ENCODE measurements at places on chromosomes 6 and 20.

- DNase-seq = no peak
These were observed 39.4 kb downstream of the HNF4A start for GRCh38 chr20:44394702-44395460.

- no peak for DNase-seq
These were observed 159.8 kb upstream of the LAMP5 start for GRCh38 chr20:9354579-9354978.

DNA sequence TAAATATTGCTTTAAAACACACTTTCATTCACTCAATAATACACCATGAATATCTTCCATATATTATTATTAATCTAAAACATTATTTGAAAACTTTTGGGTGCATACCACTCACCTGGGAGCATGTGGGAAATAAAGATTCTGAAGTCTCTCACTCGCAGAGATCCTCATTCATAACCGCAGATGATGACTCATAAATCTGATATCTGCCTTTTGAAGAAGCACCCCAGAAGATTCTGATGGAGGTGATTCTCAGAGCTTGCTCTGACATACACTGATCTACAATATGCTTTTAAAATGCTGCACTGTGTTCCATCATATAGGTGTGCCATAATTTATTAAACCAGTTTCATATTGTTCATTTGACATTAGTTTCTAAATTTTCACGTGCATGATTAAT lies 135.0 kb upstream of the SGK1 start:
- DNase-seq = no peak

DNA sequence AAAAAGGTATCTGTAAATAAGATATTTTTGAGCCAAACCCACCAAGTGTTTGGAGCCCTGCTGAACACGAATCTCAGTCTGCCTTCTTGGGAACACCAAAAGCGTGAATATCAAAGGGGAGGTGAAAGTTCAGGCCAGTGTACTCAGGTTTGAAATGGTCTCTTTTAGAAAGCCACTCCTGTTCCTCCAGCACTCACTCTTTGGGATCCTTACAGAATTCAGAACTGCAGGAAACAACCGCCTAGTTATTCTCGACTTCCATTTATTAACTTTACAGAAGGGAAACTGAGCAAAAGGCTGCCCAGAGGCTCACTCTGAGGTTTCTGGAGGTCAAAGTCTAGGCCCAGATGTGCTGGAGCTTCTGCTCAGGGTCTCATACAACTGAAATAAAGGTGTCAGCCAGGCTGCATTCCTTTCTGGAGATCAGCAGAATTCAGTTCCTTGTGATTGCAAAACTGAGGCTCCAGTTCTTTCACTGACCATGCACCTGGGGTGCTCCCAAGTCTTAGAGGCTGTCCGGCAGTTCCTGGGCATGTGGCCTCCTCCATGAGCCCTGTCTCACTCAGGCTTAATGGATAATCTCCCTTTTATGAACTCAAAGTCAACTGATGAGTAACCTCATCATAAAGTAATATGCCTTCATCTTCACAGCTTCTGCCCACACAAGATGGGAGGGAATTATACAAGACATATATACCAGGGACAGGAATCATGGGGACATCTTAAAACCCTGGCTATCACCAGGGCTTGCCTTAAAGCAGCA lies 65.5 kb upstream of the TNFAIP3 start:
- no peak for DNase-seq

DNA sequence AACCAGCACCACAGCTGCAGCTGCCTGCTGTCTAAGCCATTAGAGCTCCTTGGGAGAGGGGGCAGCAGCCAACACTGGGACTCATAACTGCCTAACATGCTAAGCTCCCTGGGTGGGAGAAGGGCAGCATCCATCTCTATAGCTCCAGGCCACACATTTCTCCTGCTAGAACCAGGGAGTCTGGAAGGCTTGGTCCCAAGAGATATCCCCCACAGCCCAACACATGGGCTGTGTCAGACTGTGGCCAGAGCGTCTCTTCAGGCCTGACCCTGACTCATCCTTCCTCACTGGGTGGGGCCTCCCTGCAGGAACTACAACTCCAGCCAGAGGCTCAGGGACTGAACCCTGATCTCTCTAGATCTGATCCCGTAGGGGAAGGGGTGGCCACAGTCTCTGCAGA lies 411.1 kb downstream of the HDGFL1 start:
- no peak for DNase-seq

- DNase-seq = no peak
These were observed 60.0 kb upstream of the ZFAND3 start for GRCh38 chr6:37759221-37760144.

GRCh38 chr6:11230158-11231107 lies 2.0 kb downstream of the NEDD9 start:
- DNase-seq = no peak

GRCh38 chr6:21143645-21144044 lies 449.9 kb upstream of the SOX4 start:
- no peak for DNase-seq

GRCh38 chr6:2914318-2914660 lies 11.2 kb upstream of the SERPINB9 start:
- no peak for DNase-seq

GRCh38 chr6:105191351-105191750 lies 11.5 kb upstream of the POPDC3 start:
- DNase-seq = no peak

DNA sequence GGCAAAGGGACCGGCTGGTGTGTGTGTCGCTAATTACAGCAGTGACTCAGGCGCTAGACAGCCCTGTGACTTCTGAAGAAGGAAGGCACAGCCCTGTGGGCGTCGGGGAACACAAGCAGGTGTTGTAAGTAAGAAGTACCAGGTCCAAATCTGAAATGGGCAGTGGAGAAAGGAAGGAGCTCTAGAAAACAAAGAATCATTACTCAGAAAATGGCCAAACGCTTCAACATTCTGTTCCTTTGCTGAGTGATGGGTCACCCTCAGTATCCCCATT lies 106.8 kb downstream of the PXDC1 start:
- DNase-seq = no peak

- no peak for DNase-seq
These were observed 44.1 kb downstream of the SESN1 start for GRCh38 chr6:109050447-109051102.

DNA sequence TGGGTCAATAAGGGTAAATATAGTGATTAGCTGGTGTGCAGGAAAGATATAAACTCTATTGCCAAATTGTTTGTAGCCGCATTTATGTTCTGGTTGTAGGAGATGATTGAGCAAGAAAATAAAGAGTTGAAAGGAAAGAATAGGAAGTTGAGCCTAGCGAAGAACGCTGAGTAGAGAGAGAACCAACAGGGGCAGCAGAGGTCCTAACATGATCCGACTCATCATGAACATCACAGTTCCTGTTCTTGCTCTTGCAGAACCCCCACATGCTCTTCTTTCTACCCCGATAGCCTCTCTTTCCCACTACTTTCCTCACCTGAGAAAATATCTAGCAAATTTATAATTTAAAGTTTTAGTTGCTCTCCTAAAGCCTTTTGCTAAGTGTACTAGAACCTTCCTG lies 9.9 kb upstream of the ID4 start:
- no peak for DNase-seq

GRCh38 chr20:34997131-34997561 lies 41.5 kb downstream of the MYH7B start:
- DNase-seq = no peak

DNA sequence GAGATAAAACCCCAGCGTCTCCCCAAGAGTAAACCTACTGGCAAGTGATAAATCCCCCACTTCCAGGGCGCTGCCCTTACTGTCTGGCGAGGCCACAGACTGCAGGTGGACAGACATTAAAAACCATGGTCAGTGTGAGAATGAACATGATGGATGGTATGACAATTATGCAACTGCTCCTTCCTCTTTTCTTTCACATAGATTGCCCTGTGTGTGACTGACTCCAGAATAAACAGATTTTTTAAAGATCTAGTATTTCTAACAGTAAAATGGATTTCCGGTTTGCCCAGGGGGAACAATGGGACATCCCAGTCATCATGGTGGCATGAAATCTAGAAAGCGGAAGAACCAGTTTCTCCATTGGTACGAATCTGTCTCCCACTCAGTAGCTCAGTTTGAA lies 153.7 kb downstream of the FOXC1 start:
- no peak for DNase-seq
